CD8-positive, alpha-beta memory T cell (primary cell): ENCODE measurements at places on chromosomes 16 and 17. TPM values are rescaled to one million over a fixed set of nuclear protein-coding genes. Genes with fewer than 3 reads are reported as not detected.

Gene EPX
- not detected for total RNA-seq

Gene FOXF1
- total RNA-seq, result not detected

Gene CHST5
- not detected for total RNA-seq

GRCh38 chr17:17004251-17004996, 32.5 kb upstream of the TNFRSF13B start:
- H3K27ac ChIP-seq, result no peak overlapping the region
- no peaks in the 10 kb centered on the region for H3K36me3 ChIP-seq
- no peaks in the 10 kb centered on the region for H3K4me1 ChIP-seq
- H3K27me3 ChIP-seq, result no peaks in the 10 kb centered on the region
- no peak overlapping the region for H3K4me3 ChIP-seq
- no peak for DNase-seq

GRCh38 chr16:57061084-57061905, 31.1 kb upstream of the CPNE2 start:
- peaks cover 7% of the 10 kb centered on the region for H3K4me1 ChIP-seq
- no peak overlapping the region for H3K4me3 ChIP-seq
- H3K27me3 ChIP-seq, result no peaks in the 10 kb centered on the region
- no peak overlapping the region for H3K27ac ChIP-seq
- DNase-seq, result no peak

DNA sequence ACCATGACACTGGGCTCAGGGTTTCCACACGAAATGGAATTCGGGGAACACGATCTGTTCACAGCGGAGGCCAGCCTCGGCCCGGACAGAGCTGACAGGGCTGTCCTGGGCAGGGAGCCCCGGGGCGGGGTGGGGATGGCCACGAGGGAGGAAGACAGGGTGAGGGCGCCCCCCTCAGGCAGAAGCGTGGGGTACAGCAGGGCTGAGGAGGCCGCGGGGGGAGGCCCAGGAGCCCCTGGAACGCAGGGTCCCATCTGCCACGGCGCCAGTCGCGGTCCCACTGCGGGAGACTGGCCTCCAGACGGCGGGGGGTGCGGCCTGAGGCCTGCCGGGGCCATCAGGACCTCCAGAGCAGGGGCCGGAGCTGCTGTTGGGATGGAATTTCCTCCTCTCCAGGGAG, 75.9 kb downstream of the LMF1 start:
- no peaks in the 10 kb centered on the region for H3K4me1 ChIP-seq
- H3K27ac ChIP-seq, result no peak overlapping the region
- DNase-seq, result peak; percentile 45
- no peak overlapping the region for H3K4me3 ChIP-seq

DNA sequence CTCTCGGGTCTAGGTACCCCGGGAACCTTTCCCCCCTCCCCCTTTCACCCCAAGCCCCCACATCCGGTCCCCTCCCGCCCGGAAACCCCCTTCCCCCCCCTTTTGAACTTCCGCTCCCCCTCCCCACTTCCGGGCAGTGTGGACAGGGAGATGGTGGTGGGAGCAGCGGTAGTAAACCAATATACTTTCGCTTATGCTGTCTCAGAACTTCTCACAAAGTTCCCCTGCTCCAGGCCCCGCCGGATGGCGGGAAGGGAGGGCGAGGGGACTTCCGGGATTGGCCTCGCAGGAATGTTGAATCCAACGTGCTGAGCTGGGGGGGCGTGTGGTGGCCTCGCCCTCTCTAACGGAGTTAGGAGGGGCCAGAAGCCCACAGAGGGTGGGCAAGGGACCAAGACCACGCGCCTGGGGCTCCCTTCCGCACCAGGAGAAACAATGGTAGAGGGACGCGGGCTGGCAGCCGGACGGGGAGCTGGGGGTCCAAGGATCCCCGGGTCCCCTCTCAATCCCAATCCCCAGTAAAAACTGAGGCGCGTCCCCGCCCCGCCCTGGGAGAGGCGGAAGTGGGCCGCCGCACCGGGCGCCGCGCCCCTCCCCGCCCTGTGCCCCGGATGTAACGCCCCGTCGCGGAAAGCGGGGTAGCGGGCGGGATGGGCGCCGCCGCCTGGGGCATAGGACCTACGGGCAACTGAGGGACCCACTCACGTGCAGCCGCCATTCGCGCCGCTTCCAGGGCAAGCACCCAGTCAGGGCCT, 742 bp downstream of the PFN1 start:
- peak overlapping the region; percentile 90 for H3K27ac ChIP-seq
- H3K27me3 ChIP-seq, result no peaks in the 10 kb centered on the region
- H3K36me3 ChIP-seq, result peaks cover 31% of the 10 kb centered on the region
- peaks cover 50% of the 10 kb centered on the region for H3K4me1 ChIP-seq
- peak; percentile 59 for DNase-seq
